ENCODE measurements at places on chromosomes 5 and 9.

DNA sequence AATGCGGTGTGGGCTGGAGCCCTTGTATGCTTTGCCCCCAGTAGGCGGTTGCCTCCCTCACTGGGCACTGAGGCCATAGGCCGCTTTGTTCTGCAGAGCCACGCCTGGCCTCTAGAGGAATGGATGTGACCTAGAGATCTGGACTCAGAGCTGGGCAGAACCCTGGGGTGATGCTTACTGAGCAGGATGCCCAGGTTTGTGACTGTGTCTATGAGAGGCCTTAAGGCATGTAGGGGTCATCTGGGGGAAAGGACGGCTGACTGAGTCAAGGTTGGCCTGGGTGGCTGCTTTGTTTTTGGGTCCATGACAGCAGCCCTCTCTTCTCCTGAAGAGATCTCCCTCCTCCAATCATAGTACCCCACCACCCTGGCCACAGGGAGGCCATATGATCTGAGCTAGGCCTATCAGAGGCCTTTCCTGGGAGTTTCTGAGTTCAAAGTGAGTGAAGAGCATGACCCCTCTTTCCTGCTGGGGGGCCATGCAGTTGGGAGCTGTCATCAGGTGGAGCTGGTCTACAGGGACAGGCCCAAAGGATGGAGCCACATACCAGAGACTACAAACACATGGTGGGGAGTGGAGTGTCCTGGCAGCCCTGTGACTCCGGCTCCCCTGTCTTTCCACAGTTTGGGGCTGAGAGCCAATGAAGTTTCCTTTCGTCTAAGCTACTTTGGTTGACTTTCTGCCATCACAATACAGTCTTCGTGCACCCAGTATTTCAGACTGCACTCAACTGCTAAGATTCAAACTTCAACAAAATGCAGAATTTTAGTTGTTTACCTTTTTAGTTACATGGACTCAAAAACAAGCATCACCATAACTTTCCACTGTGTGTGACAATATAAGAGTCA, 165.4 kb downstream of the AUH start:
- DNase-seq, result no peak

DNA sequence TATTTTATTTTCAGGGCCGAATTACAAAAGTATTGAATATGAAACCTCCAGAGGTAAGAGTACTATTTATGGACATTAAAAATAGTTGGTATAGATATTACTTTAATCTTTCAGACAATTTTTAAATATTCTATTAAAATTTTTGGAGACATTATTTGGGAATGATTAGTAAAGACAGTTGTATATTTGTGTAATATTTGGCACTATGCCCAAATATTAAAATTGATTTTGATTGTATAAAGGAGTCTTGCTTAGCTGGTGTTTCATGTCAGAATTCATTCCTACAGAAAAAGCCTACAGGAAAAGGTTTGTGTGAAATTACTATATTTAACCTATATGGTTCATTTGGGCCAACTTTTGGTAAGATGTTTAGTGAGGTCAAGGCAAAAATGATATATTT, 5.5 kb downstream of the SMC2 start:
- DNase-seq, result no peak

- peak; percentile 6 for DNase-seq
Observed at GRCh38 chr5:62354028-62354874, 48.2 kb downstream of the KIF2A start.

DNA sequence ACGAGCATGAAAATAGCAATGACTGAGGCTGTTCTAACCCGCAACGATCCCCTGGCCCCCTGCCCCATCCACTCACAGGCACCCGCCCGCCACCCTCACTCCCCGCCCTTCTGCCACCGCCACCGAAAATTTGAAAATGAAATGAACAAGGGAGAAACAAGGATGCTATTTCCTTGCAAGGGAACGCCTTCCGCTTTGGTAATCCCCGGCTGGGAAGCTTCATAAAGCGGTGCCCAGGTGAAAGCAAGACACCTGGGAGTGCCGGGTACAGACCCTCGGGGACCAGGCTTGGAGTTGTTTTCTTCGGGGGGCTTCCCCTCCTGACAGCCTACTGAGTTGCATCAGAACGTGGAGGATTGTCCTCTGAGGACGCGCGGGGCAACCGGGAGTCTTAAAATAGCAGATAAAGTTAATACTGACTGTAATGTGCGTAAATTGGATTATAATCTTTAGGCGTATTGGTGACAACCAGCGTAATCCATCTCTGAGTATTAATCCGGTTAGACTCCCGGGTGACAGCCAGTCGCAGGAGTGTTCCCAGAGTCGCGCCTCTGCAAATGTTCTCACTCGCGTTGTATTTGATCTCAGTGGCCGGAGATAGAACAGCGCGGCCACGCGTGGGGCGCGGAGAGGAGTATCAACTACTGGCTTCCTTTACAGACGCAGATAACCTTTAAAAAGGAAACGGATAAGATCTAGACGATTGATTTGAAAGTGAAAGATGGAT, 885 bp upstream of the MLLT3 start:
- peak; percentile 34 for DNase-seq
